ENCODE measurements at places on chromosomes 7 and 10. TPM values are rescaled to one million over a fixed set of nuclear protein-coding genes. Genes with fewer than 3 reads are reported as not detected.
A peak's percentile ranks its signal among the peaks of the same experiment; 100 is the strongest.

The ADARB2 gene
- 0.71 TPM for total RNA-seq

The MYL10 gene
- not detected for total RNA-seq

The ADCY1 gene
- total RNA-seq: 0.85 TPM

The PPP2R2D gene
- 23.0 TPM for total RNA-seq

The SLC35B4 gene
- total RNA-seq: 12.6 TPM

The PON3 gene
- not detected for total RNA-seq

The CFAP70 gene
- total RNA-seq: 1.9 TPM

The CPVL gene
- total RNA-seq: 21.0 TPM

DNA sequence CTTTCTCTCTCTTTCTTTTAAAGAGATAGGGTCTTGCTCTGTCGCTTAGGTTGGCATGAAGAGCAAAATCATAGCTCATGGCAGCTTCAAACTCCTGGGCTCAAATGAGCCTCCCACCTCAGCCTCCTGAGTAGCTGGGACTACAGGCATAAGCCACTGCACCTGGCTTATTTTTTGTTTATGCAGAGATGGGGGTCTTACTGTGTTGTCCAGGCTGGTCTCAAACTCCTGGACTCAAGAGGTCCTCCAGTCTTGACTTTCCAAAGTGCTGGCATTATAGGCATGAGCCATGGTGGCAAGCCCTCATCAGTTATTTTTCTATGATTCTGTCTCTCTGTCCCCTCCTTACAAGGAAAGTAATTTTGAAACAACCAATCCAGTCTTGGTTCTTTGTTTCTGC lies 1.1 kb upstream of the BAG3 start:
- H3K36me3 ChIP-seq: no peaks in the 10 kb centered on the region
- H3K4me1 ChIP-seq: peaks cover 21% of the 10 kb centered on the region
- no peak overlapping the region for H3K27ac ChIP-seq
- no peak overlapping the region for H3K4me3 ChIP-seq

DNA sequence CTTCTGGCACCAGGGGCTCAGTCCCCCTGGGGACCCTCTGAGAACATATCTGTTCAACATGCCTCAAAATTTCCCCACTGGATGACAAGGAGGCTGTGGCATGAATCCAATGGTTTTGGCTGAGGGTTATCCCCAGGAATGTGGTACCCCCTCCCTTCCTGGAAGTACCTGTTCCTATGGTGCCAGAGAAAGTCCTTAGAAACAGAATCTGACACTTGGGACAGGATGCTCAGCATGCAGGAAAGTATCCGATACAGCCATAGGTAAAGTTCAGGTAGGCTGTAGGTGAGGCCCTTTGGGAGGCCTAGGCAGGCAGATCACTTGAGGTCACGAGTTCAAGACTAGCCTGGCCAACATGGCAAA lies 42.7 kb upstream of the A1CF start:
- H3K4me1 ChIP-seq: peaks cover 25% of the 10 kb centered on the region
- H3K27me3 ChIP-seq: no peaks in the 10 kb centered on the region
- no peak for DNase-seq
- no peaks in the 10 kb centered on the region for H3K36me3 ChIP-seq
- H3K4me3 ChIP-seq: no peak overlapping the region
- no peak overlapping the region for H3K27ac ChIP-seq

GRCh38 chr10:125823663-125824251 lies 411 bp downstream of the BCCIP start:
- peaks cover 16% of the 10 kb centered on the region for H3K4me1 ChIP-seq
- H3K4me3 ChIP-seq: peak overlapping the region; percentile 89
- peak overlapping the region; percentile 91 for H3K27ac ChIP-seq
- no peaks in the 10 kb centered on the region for H3K27me3 ChIP-seq

DNA sequence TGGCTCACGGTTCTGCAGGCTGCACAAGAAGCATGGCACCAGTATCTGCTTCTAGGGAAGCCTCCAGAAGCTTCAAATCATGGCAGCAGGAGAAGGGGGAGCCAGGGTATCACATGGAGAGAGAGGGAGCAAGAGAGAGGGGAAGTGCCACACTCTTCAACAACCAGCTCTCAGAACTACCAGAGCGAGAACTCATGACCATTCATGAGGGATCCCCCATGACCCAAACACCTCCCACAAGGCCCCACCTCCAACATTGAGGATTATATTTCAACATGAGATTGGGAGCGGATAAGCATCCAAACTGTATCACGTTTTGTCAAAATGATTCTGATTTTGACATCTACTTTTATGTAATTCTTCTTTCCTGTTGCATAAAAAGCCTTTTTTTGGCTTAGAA lies 38.5 kb downstream of the CREM start:
- no peaks in the 10 kb centered on the region for H3K27me3 ChIP-seq
- no peak for DNase-seq
- H3K27ac ChIP-seq: no peak overlapping the region
- no peak overlapping the region for H3K4me3 ChIP-seq

DNA sequence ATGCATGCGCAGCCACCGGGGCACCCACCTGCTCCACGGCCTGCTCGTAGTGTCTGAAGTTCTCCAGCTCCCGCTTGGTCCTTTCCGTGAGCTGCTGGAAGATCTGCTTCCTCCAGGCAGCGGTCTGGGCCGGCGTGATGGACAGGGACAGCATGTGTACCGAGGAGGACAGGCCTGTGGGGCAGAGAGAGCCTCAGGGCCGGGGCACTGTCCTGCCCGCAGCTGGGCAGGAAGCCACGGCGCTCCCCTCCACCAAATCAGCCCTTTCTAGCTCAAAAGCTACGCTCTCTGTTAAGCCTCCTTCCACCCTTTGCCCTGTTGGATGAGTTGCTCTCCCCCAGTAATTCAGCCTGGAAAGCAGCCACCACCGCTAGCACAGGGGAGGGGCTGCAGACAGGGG lies 19.2 kb downstream of the TECPR1 start:
- H3K36me3 ChIP-seq: peaks cover 13% of the 10 kb centered on the region
- no peaks in the 10 kb centered on the region for H3K4me1 ChIP-seq
- no peak for DNase-seq

DNA sequence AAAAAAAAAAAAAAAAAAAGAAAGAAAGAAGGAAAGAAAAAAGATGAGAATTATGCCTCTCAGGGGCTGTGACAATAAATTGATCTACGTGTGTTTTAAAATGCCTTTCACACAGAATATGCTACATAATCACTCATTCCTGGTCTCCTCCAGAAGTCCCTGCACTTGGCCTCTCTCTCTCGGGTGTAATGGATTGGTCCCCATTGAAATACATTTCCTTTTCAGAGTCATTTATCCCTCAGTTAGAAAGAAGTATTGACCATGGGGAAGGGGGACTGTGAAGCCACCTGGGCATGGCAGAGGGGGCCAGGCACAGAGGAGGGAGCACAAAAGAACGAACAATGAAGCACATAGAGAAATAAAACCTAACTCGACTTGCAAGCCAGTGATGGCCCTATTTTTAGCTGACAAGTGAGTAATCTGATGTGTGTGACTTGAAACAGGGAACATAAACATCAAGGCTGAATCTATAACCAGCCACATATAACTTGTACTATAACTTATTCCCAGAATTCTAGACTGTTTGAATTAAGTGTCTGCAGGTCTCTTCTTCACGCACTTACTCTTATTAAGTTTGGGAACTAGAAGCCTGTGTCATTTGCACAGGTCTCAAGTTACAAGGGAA lies 490.8 kb downstream of the KCNMA1 start:
- H3K4me1 ChIP-seq: peaks cover 81% of the 10 kb centered on the region
- peak overlapping the region; percentile 51 for H3K27ac ChIP-seq
- H3K36me3 ChIP-seq: no peaks in the 10 kb centered on the region
- no peaks in the 10 kb centered on the region for H3K27me3 ChIP-seq
- no peak for DNase-seq
- peak overlapping the region; percentile 20 for H3K4me3 ChIP-seq

GRCh38 chr7:14195079-14195478 lies 205.6 kb upstream of the ETV1 start:
- H3K4me1 ChIP-seq: peaks cover 6% of the 10 kb centered on the region
- H3K4me3 ChIP-seq: no peak overlapping the region

DNA sequence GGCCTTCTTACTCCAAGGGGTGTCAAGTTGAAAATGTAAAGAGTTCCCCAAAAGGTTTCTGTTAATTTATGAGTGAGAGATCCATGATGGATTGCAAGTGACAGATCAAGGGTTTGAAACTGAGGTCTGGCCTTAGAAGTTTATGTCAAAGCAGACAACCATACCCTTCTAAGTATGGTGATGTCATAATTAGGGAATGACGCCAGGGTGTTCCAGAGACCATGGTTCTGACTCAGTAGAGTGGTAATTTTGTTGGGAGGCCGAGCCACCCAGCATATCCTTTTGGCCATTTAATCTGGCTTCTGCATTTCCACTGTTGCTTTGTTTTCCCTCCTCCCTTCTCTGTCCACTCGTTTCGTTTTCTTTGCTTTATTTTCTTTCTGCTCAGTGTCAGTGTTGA lies 2.7 kb downstream of the TRUB1 start:
- no peak for DNase-seq
- H3K4me3 ChIP-seq: no peak overlapping the region
- no peaks in the 10 kb centered on the region for H3K27me3 ChIP-seq
- H3K4me1 ChIP-seq: peaks cover 9% of the 10 kb centered on the region
- H3K36me3 ChIP-seq: no peaks in the 10 kb centered on the region

Data from thoracic aorta (tissue), 2 donors.